ENCODE measurements at places on chromosomes 11 and 22.
A peak's percentile ranks its signal among the peaks of the same experiment; 100 is the strongest.

- no peak for DNase-seq
Observed at GRCh38 chr11:80239217-80239616, 798.4 kb upstream of the TENM4 start.

- no peak for DNase-seq
Observed at GRCh38 chr11:62435846-62436660, 17.2 kb downstream of the SCGB1A1 start.

- DNase-seq: peak; percentile 21
Observed at GRCh38 chr11:30143098-30143705, 87.6 kb upstream of the FSHB start.

GRCh38 chr11:44229098-44229497, 80.8 kb downstream of the ALX4 start:
- no peak for DNase-seq

GRCh38 chr11:66901964-66902390, 45.1 kb downstream of the LRFN4 start:
- DNase-seq: no peak

GRCh38 chr22:39448205-39449054, 8.4 kb upstream of the MGAT3 start:
- no peak for DNase-seq

DNA sequence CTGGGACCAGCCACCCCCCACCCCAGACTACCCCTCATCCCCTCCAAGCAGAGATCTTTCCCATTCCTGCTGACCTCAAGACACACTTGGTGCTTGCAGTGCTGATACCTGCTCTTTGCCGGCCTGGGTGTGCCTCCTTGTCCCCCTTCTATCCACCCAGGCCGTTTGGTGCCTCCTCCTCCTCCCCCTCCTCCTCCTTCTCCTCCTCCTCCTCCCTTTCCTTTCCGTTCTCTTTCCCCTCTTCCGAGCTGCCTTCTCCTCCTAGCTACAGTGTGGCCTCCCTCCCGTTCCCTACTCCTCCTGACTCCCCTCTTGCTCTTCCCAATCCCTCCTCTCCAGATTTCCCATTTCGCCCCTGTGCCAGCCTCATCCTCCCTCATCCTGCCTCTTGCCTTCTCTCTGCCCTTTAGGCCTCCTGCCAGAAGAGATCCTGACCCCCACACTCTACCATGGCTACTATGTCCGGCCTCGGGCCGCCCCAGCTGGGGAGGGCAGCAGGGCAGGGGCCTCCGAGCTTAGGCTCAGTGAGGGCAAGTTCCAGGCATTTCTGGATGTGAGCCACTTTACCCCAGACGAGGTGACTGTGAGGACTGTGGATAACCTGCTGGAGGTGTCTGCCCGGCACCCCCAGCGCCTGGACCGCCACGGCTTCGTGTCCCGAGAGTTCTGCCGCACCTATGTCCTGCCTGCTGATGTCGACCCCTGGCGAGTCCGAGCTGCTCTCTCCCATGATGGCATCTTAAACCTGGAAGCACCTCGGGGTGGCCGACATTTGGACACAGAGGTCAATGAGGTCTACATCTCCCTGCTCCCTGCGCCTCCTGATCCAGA, 712 bp downstream of the HSPB2 start:
- no peak for DNase-seq

- DNase-seq: no peak
Observed at GRCh38 chr11:119513131-119513805, 90.3 kb upstream of the THY1 start.

- DNase-seq: no peak
Observed at GRCh38 chr11:6489306-6489705, 7.8 kb upstream of the DNHD1 start.

GRCh38 chr22:23827351-23827995, 11.3 kb downstream of the DERL3 start:
- peak; percentile 10 for DNase-seq
